ENCODE measurements at places on chromosomes 7 and 10.

DNA sequence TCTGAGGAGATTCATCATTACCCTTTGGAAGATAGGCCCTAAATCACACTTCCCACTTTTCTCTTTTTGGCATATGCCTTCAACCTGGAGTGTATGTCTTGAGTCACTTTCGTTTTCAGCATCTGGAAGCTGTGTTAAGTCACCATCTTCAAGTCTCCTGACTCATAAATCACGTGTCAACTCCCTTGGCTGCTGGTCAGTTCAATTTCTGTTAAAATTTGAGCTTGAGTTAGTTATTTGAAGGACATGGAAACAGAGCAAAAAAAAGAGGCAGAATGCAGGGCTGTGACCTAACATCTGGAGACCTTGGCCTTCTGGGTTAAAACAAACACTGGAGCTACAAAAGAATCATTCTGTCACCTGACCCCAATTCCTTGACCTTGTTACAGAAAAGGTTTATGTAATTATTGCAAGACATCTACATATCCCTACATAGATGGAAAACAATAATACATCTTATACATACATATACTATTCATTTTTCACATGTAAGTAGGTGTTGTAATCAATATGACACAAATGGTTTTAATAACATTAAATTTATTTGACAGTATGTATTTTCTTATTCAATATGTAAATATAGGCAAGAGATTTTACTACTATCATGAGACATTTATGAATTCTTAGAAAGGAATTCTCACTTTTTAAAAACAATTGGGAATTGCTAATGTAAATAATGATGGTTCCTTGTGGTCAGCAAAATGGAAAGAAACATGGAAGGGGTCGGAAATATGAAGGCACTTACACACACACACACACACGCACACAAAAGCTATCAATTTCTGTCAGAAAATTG, 169.7 kb upstream of the PHYHIPL start:
- DNase-seq, result no peak

DNA sequence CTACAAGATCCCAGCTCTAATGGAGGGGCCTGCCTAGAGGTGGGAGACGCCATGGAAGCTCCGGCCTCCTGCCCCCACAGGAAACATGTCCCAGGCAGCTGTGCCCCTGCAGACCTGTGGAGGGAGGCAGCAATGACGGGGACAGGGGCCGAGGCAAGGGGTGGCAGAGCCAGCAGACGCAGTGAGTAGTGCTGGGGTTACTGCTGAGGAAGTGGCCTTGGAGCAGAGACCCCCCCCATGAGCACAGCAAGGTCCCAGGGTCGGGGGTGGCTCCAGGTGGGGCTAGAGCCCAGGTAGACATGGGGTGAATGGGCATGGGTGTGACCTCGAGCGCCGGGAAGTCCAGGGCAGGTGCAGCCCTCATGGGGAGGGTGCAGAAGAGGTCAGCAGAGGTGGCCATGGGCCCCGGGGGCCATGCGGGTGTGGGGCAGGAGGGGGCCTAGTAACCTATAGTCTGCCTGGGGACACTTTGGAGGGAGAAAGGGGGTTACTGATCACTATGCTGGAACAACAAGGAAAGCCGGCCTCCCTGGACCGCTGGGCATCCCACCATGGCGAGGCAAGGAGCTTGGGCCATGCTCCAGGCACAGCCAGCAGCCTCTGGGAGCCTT, 45.5 kb downstream of the JAKMIP3 start:
- no peak for DNase-seq

DNA sequence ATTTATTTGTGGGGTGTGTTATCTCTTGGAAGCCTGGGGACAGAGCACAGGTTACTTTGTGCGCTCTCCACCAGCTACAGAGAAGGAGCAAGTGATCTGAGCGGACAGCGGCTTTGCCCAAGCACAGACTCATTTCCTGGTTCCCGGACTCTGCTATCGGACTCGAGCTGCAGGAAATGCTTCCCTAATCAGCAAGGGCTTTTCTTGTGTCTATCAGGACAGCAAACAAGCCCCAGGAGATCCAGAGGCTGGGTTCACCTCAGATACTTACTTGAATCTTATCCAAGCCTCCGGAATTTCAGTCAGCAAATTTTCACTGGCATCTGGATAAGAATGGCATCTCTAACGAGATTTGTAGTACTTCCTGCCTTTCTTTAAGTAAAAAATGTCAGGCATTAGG, 27.8 kb downstream of the MRC1 start:
- no peak for DNase-seq

DNA sequence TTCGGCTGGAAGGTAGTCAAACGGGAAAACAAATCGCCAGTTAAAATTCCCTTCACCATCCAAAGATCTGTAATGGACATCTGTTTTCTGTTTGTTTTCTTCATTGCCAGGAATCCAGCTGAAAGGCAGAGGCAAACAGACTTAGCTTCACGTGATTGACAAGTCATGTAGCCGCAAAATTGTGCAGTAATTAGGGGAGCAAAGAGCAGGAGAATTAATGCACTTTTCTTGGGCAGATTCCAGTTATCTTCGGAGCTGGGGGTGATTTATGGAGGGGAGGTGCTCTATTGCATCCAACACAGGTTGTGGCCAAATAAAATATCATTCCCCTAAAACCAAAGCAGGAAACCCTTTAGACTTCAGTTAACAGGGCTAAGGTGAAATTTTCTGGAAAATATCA, 162.2 kb downstream of the MYOF start:
- DNase-seq, result no peak

DNA sequence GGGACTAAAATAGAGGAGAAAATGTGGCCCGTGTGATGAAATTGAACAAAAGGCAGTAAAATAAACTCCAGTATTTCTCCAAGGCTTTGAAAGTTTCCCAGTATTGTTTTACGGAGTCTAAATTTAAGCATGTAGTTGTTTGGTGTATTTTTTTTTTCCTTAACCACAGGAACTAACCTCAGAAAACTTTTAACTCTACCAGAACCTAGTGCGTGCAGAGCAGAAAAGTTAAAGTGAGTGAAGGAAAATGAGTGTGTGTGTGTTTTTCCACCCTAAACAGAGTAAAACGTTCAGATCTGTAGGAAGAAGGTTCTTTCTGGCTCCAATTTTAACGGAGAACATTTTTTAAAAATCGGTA, 812 bp downstream of the PROSER2 start:
- DNase-seq, result no peak

DNA sequence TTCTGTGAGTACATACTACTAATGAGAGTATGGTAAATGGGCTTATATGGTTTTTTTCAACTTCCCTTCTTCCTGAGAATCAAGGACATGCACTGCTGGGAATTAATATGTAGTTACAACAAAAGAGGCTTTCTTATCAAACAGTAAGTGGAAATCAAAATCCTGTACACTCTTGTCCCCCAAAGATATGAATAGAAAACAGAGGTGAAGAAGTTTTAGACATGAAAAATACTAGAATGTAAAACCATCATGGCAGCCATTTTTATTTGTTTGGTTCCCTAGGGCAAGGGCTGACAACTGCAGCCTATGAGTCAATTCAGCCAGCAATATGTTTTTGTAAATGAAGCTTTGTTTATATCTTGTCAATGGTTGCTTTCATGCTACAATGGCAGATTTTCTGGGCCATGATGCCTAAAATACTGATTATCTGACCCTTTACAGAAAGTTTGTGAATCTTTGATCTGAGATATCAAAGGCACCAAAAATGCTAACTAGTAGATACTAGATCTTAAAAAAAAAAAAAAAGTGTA, 422.4 kb downstream of the PARD3 start:
- no peak for DNase-seq

Data from stimulated activated CD4-positive, alpha-beta T cell treated with anti-CD3 and anti-CD28 coated beads, Interleukin-1b, Interleukin-23, amount 100 ng/mL, for 48 hours (primary cell).